H1 (cell line): ENCODE measurements at places on chromosomes 3 and 15. TPM values are rescaled to one million over a fixed set of nuclear protein-coding genes. Genes with fewer than 3 reads are reported as not detected.

- DNase-seq: no peak
Measured at GRCh38 chr3:122200661-122201060, 17.2 kb downstream of the CASR start.

GRCh38 chr3:59821274-59821673, 771.4 kb upstream of the CFAP20DC start:
- DNase-seq: no peak

- no peak for DNase-seq
Measured at GRCh38 chr3:44905446-44906157, 31.2 kb downstream of the TGM4 start.

GRCh38 chr3:111971533-111972130, 7.2 kb upstream of the ABHD10 start:
- no peak for DNase-seq

- DNase-seq: no peak
Measured at GRCh38 chr3:137259089-137259488, 301.3 kb downstream of the IL20RB start.

ISLR gene
- 0.35 TPM in 1 of 2 replicates, not detected in the other for total RNA-seq

DNA sequence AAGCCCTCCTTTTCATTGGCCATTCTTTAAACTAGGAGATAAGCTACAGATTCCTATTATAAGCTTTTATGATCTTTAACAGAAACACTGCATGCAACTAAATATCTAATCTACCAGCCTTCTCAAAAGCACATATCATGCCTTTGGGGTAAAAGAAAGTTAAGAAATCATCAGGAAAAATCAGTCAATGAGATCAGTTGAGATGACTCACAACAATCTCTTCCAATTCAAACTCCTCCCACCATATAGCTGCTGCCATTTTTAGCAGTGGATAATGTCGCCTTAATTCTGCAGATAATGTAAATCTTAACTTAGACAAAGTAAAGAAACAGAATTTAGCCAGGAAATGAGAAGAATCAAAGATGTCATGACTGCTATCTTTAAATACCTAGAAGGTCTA, 135.2 kb upstream of the BCL6 start:
- DNase-seq: no peak

DNA sequence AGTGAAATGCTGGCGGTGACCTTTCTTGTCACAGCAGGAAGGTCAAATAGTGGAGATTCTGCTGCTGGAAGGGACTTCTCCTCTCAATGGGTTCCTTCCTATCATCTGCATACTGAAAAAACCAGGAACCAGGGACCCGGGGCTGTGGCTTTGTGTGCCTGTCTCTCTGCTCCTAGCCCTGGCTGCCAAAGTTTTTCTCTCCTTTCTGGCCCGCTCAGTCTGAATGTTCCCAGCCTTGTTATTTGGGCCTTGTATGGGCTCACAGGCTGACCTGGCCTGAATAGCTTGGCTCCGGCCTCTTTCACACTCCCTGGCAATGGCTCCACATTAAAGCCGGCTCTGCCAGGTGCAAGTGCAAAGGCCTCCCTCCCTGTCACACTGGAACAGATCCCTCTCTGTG, 94.7 kb downstream of the LRIG1 start:
- no peak for DNase-seq

GRCh38 chr3:87780811-87781210, 278.0 kb downstream of the CGGBP1 start:
- no peak for DNase-seq

MNS1 gene
- total RNA-seq: not detected in 2 replicates

DNA sequence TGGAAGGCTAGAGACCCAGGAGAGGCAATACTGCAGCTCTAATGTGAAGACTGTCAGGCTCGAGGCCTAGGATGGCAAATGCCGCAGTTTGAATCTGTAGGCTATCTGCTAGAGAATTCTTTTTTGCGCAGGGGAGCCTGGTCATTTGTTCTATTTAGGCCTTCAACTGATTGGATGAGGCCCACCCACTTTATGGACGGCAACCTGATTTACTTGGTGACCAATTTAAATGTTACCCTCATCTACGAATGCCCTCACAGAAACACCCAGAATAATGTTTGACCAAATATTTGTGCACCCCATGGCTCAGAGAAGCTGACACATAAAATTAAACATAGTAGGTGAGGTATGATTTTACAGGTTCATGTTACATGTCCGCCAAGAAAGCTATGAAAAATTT, 300.7 kb upstream of the GRM7 start:
- no peak for DNase-seq

DNA sequence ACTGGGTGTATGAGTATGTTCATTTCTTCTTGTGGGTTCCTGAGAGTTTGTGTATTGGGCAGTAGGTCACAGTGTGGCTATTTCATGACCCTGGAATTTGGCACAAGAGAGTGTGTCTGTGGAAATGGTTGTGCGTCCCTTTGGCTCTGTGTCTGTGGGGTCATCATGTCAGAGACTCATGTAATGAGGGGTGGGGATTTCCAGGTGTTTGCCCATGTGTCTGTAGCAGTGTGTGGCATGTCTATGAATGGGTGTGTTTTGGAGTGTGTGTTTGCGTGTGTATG, 1.3 kb upstream of the GATA2 start:
- no peak for DNase-seq

GRCh38 chr3:177538750-177539730, 341.8 kb upstream of the TBL1XR1 start:
- no peak for DNase-seq

GPR149 gene
- total RNA-seq: not detected in 2 replicates

DNA sequence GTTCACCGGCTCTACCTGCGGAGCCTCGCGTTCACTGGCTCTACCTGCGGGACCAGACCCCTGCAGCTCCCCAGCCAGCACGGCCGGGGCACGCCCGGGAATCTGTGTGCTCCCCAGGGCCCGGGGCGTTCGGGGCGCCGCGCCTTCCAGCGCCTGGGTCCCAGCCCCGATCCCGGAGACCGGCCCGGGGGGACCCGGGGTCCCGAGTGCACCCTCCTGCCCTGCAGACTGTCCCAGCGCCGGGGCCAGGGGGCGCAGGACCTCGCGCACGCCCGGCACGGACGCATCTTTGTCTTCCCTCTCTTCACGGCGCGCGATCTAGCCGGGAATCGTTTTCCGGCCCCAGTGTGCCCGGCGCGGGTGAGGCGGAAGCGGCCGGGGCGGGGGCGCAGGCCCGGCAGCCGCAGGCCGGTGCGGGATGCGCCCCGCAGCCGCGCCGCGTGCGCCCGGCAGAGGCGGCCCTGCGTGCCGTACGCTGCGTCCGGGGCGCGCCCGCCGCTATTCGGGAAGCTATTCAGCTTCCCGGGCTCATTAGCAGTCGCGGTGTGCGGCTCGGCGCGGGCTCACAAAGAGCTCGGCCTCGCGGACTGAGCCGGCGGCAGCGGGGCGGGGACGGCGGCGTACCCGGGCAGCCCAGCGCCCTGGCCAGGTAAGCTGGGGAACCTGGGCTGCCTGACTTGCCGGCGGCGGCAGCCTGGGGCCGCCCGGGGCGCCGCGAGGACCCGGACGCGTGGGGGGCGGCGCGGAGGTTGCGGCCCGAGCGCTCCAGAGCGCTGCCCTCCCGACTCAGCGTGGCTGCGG, at the start of gene APBA2:
Gene APBA2, plus strand, starts transcription at position 345 of the 801 bp plus-strand sequence. CDS start 167,911 bp downstream, outside the sequence.
- DNase-seq: no peak

GRCh38 chr3:150968341-150969035, 4.0 kb downstream of the CLRN1 start:
- no peak for DNase-seq

GRCh38 chr3:78096488-78097255, 1056.8 kb downstream of the ROBO2 start:
- no peak for DNase-seq

DNA sequence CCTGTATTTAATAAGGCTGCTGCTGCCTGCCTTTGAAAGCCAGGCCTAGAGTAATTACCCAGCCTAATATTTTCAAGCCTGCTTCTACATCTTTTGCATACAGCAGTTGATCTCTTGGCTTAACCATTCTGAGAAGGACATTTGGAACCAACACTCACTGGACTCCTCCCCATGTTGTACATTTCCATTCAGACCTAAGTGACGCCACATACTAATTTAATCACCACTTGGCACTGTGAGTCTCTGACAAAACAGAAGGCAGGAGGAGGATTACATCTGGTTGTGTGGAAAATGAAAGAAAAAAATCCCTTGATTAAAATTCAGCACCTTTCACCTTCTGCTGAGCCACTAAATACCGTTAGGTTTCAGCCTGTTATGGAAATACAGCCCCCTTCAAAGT, 102.2 kb upstream of the ARRDC4 start:
- no peak for DNase-seq

DNA sequence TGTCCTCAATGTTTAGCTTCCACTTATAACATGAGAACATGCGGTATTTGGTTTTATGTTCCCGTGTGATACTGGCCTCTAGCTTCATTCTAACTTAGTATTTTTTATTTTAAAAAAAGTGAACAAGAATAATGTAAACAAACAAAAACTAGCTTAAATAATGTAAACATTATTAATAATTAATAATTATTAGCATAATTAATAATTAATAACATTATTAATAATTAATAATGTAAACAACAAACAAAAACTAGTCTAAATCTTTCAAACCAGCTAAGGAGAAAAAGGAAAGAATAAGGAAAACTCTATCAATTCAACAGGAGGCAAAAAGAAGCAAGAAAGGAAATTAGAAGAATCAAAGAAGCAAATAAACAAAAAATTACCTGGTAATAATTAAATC, 66.2 kb upstream of the CLSTN2 start:
- DNase-seq: no peak

DNA sequence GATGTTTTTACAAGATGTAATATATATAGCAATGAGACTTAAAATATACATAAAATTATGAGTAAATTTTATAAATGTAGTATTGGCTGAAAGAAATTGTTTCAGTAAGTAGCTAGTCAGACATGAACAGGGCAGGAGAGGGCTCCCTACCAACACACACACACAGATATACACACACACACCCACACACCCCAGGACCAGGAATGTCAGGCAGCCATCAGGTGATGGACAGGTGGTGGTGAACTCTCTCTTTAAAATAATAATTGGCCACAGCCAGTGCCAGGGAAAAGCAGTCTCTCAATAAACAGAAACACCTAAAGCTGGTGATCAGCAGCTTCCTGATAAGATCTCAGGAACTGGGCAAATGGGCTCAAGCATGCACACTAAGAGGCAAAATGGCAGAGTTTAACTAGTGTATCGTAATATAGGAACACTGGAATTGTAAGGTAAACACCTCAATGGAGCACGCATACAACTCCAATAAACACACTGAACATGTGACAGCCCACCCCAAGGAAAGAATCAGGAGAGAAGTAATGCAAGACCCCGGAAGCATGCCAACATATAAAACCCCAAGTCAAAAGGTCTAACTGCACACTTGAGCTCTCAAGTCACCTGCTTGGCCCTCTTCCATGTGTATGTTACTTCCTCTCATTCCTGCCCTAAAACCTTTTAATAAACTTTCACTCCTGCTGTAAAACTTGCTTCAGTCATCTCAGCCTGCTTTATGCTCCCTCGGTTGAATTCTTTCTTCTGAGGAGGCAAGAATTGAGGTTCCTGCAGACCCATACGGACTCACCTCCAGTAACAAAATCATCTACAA, 1034.1 kb upstream of the SEMA6D start:
- DNase-seq: no peak

DNA sequence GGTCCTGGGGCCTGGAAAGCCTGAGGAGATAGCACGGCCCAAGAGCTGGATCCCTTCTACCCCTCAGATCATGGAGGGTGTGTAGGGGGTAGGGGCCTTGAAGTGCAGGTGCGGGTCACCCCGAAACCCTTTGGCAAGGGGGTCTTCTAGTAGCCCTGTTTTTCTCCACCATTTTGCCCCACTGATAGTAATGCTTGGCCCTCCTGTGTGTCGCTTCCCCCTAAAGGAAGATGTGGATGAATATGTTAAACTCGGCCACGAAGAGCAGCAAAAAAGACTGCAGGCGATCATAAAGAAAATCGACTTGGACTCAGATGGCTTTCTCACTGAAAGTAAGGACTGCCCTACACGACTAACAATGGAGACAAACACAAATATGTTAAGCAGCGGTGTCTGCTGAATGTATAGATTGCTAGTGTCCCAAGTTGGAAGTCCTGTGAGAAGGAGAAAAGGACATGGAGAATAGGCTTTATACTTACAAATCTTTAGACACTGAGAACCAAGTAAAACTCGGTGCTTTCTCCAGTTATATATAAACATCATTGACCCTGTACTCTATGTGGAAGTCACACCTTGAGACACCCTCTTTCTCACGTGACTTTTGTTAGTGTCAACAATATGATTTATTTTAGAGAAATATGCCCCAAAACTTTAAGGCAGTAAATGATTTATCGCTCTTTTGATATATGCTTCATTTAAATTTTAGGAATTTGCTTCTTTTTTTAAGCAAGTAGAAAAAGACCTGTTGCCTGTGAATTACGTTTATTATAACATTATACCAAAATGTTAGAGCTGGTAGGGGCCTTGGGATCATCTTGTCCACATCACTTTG, 802 bp downstream of the RCN2 start:
- no peak for DNase-seq

GRCh38 chr3:112610121-112610520, 30.8 kb downstream of the CCDC80 start:
- DNase-seq: no peak

- no peak for DNase-seq
Measured at GRCh38 chr3:183249006-183249718, 3.9 kb upstream of the B3GNT5 start.

DNA sequence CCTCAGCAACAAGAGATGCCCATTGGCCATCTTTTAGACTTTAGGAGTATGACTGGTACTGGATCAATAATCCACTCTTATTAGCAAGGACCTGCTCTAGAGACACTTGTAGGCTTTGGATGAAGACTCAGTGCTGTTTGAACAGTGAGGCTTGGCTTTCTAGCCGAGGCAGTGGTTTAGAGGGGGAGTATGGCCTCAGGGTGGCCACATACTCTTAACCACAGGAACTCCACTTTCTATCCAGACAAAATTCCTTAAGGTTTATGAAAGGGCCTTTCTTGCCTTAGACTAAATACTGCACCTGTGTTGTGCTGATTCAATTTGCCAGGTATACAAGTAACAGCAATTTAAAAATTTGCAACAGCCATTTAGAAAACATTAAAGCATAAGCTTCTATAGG, 1046.3 kb downstream of the DIPK2A start:
- no peak for DNase-seq

MOBP gene
- total RNA-seq: 0.10 and 0.50 TPM in 2 replicates

GRCh38 chr3:188584162-188584529, 430.2 kb downstream of the LPP start:
- DNase-seq: no peak
